ENCODE measurements at places on chromosomes 16 and 17.

- DNase-seq, result peak; percentile 55
Observed at GRCh38 chr16:79885320-79885719, 284.8 kb upstream of the MAF start.

DNA sequence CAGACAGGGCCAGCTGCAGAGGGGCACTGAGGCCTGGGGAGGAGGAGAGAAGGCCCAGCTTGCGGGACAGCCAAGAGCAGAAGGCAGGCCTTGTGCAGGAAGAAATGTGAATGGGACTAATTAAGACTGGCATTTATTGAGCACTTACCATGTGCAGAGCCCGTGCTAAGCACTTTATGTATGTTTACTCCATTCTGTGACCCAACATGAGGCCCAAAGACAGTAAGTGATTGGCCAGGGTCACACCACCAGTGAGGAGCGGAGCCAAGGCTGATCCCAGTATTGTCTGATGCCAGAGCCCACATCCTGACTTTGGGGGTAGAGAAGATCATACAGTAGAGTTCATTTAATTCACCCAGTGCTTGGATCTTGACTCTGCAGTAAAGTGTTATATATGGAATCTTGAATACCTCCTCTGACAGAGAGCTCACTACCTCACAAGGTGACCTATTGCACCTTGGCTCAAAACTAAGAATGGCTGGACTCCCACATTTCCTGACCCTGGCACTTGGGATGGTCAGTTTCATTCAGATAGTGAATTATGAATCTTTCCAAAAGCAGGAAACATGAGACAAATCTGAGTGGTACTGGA, 13.6 kb downstream of the KATNB1 start:
- DNase-seq, result no peak

GRCh38 chr16:56520251-56520577, 390 bp upstream of the BBS2 start:
- no peak for DNase-seq

DNA sequence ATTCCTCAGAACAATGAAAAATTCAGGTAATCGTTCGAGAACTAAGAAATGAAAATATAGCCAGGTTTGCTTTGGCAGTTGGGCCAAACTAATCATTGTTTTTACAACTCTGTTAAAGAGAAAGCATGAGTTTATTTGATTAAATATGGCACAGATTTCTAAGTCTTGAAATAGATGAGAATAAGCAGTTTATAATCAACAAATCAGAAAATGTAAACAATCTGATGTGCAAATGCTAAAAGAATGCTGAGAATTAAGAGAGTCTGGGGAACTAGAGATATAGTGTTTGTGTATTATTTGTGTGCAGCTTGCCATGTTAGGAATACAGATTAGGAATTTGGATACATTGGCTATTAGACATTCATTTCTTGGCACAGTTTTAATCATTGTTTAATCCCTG, 212.5 kb downstream of the TANC2 start:
- no peak for DNase-seq

GRCh38 chr16:2490190-2491105, 15.5 kb downstream of the TBC1D24 start:
- no peak for DNase-seq

DNA sequence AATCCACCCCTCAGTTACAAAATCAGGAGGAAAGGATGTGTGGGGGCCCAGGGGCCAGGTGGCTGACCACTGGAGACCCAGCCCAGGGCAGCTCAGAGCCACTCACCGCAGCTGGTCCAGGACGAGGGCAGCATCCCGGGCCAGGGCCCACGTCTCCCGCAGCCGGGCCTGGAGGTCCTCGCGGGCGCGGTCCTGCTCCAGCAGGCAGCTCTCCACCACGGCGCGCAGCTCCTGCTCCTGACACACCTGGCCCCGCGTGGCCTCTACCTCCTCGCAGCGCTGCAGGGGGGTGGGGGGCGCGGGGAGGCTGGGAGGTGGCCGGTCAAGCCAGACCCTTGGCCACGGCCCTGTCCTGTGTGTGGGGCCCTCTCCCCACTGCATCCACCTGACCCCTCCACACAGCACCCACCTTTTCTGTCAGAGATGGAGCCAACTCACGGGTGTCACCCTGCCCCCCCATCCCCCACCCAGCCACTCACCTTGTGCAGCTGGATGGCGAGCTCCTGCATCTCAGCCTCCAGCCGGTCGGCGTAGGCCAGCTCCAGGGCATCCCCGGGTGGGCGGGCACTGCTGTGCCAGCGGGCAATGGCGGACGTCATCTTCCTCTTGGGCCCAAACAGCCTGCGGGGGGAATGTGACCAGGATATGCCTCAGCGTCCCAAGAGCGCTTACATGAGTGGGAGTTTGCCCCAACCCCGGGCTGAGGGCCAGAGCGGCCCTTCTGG, 5.1 kb downstream of the NUDT16L1 start:
- no peak for DNase-seq

- peak; percentile 11 for DNase-seq
Observed at GRCh38 chr17:68763562-68763961, 162.4 kb upstream of the FAM20A start.

GRCh38 chr16:56946767-56947603, 14.8 kb upstream of the CETP start:
- no peak for DNase-seq

All from MCF 10A (cell line).